Nephron progenitor cell (in vitro differentiated cells): ENCODE measurements at places on chromosomes 3 and 15.

DNA sequence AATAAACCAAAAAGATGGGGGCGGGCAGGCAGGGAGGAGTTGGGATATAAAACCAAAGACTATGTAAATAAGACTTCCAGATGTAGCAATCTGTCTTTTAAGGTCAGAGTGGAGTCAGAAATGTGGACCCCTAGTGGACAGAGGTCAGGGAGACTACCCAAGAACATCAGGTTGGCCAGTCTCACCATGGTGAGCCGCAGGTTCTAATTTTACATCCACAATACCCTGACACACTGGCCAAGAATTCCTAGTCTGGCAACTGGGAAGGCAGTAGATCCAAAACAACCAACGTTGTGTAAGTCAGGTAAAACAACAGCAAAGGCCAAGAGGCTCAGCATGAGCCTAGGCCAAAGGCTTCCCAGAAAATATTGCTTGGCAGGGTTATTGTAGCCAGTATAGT, 203.4 kb downstream of the FOXP1 start:
- no peak for DNase-seq

- DNase-seq: no peak
These were observed 201.4 kb downstream of the IL5RA start for GRCh38 chr3:2908693-2909351.

- peak; percentile 12 for DNase-seq
These were observed 104.5 kb downstream of the RARB start for GRCh38 chr3:25532431-25533162.

GRCh38 chr15:101532865-101533264, 43.4 kb upstream of the PCSK6 start:
- no peak for DNase-seq

GRCh38 chr3:84547971-84548970, 410.5 kb upstream of the CADM2 start:
- DNase-seq: peak; percentile 23

DNA sequence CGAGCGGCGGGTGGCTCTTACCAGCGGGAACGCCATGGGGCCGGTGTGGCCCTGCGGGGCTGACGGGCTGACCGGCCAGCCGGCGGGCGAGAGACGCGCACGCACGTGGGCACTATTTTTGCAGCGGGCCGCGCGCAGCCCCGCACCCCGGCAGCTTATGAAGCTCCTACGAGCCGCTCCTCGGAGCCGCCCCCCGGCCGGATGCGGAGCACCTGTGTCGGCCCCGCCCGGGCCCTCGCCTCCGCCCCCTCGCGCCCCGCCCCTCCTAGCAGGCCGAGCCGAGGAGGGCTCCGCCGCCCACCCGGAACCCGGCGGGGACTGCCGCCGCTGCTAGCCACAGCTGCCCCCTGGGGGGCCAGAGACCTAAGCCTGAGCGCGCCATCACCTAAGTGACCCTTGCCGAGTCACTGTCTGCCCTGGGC, 683 bp upstream of the CPEB1 start:
- DNase-seq: peak; percentile 65

GRCh38 chr15:71167445-71168165, 52.3 kb downstream of the THSD4 start:
- no peak for DNase-seq

GRCh38 chr3:21893242-21893641, 142.2 kb upstream of the ZNF385D start:
- DNase-seq: no peak

DNA sequence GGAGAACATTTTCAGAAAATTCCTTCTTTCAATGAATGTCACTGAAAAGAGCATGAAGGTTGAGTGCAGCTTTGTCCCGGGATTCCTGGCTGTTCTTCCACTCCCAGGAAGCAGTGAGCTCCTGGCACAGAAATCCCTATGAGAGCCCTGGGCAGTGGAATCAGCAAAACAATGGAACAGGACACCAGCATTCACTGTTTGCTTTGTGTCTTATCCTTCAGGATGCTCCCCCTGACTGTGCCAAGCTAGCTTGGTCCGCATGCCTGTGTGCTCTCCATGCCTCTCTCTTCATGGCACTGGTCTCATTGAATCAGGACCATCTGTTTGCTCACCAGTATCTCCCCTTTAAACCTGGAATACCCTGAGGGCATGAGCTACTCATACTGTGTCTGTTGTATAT, 102.0 kb upstream of the GADL1 start:
- no peak for DNase-seq

DNA sequence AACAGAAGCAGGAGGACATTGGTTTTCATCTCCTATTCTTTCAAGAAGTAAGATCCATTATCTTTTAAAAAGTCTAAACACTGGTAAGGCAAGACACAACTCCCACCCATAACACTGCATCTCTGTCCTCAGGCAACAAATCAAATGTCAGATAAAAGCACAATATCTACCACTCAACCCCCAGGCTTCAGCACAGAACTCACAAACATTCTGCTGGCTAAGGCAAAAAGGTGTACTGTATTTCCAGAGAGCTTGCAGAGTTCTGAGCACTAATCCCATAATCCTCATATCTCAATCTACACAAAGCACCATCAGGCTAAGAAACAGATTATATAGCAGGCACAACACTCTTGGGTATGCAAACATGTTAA, 20.9 kb downstream of the RAF1 start:
- DNase-seq: no peak

DNA sequence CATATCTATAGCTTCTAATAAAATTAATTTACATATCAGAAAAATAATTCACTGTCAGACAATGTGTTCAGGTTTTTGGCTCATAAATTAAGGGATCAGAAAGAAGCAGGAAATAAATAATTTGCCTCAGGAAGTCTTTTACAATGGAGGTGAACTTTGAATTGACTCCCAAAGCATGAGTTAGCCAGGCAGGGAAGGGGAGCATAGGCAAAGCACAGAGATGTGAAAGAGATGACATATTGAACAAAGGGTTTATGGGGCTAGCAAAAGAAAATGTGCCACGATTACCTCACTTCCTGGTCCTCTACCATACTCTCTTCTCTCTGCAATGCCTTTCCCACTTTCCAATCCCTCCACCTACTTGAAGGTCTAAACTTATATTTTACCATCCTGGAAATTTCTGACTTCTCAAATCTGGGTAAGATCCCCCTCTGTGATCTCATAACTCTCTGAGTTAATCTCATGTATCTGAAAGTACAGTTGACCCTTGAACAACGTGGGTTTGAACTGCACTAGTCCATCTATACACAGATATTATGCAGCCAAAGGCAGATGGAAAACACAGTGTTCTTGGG, 4.1 kb upstream of the HEXA start:
- no peak for DNase-seq

DNA sequence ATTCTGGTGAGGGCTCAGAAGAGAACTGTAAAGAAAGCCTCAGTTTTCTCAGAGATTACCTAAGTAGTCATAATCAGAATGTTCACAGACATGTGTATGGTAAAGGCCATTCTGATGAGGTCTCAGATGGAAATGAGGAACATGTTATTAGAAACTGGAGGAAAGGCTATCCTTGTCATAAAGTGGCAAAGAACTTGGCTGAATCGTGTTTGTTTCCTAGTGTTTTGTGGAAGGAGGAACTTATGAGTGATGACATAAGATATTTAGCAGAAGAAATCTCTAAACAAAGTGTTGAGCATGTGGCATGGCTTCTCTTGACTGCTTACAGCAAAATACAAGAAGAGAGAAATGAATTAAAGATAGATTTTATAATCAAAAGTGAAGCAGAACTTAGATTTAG, 12.8 kb upstream of the KLHL40 start:
- no peak for DNase-seq

DNA sequence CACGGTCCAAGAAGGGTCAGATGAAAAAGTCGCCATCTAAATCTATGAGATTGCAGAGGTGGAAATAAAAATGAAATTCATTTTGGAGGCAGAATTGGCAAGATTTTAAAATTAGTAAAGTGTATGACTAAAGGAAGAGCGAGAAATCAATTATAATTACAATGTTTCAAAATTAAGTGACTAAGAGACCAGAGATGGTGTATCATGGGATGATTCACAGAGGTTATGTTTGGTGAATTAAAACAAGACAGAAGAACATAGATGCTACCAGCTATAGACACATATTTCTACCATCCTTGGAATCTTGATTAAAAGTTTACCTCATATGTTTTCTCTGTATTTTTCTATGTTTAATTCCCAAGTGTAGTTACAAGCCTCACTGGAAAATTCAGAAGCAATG, 308.9 kb upstream of the DNAJC19 start:
- DNase-seq: no peak

DNA sequence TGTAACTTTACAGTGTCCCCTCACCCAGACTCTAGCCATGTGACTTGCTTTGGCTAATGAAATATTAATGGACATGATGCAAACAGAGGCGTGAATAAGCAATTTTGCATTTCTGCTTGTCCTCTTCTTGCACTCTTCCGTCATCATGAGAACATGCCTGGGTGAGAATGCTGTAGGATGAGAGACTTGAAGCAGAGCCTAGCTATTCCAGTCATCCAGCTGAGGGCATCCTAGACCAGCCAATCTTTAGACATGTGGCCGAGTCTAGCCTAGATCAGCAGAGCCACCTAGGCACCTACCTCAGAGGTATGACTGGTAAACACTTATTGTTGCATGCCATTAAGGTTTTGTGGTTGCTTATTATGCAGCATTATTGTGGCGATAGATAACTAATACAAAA, 450.5 kb upstream of the AZI2 start:
- no peak for DNase-seq

DNA sequence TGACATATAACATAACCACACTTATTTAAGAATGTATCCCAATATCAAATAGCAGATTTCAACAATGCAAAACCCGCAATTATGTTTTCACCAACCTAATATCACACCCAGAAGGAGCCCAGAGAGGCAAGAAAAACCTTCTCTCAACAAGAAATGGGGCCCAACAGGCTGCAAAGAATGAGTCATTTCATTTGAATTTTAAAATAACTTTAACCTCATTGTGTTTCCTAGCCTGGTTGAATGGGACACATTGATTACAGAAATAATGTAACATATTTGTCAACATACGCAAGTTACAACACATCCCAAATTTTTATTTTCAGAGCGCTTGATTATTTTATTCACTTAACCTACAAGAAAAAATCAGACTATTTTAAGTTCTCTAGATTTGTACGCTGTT, 365.1 kb upstream of the SLCO3A1 start:
- DNase-seq: no peak

- DNase-seq: no peak
These were observed 70.0 kb downstream of the MTHFS start for GRCh38 chr15:79826800-79827199.
